ENCODE measurements at places on chromosomes 1 and 21. TPM values are rescaled to one million over a fixed set of nuclear protein-coding genes. Genes with fewer than 3 reads are reported as not detected.

KRTAP19-5 gene
- total RNA-seq: not detected

DAB1 gene
- total RNA-seq: 12.5 TPM

PCP4 gene
- total RNA-seq: 34.8 TPM

MPL gene
- total RNA-seq: 0.23 TPM

NBPF4 gene
- 0.46 TPM for total RNA-seq

NTRK1 gene
- 6.2 TPM for total RNA-seq

BSND gene
- not detected for total RNA-seq

CCDC17 gene
- total RNA-seq: 0.46 TPM

RBP7 gene
- total RNA-seq: not detected

NDUFS5 gene
- 296 TPM for total RNA-seq

GUCA2B gene
- total RNA-seq: not detected

RNPEP gene
- 12.2 TPM for total RNA-seq

CASQ1 gene
- 0.92 TPM for total RNA-seq

LDLRAD2 gene
- 0.23 TPM for total RNA-seq

CFH gene
- total RNA-seq: 12.2 TPM

OR2L5 gene
- 1.8 TPM for total RNA-seq

CELA3B gene
- not detected for total RNA-seq

CSMD2 gene
- total RNA-seq: 31.8 TPM

IL19 gene
- not detected for total RNA-seq

OLFML3 gene
- 19.8 TPM for total RNA-seq

HSD3B1 gene
- not detected for total RNA-seq

CELA3A gene
- not detected for total RNA-seq

FCRL1 gene
- total RNA-seq: 0.23 TPM

LINGO4 gene
- total RNA-seq: 0.23 TPM

MATN1 gene
- 0.46 TPM for total RNA-seq

FCRLB gene
- total RNA-seq: 1.4 TPM

ORC1 gene
- total RNA-seq: 2.1 TPM

SPATA1 gene
- total RNA-seq: 1.4 TPM

OR2AK2 gene
- total RNA-seq: 2.1 TPM

OR4F29 gene
- total RNA-seq: not detected

EFNA1 gene
- total RNA-seq: 5.3 TPM

C1orf226 gene
- 1.8 TPM for total RNA-seq

KRTAP7-1 gene
- not detected for total RNA-seq

SLC9C2 gene
- total RNA-seq: 4.8 TPM

FAM151A gene
- total RNA-seq: not detected

RNU1-3 gene
- total RNA-seq: under 0.01 TPM

LEFTY2 gene
- total RNA-seq: 0.23 TPM

FOXD3 gene
- not detected for total RNA-seq

CFHR2 gene
- total RNA-seq: not detected

GIPC2 gene
- 0.46 TPM for total RNA-seq

MNDA gene
- total RNA-seq: 7.4 TPM

TNFSF4 gene
- total RNA-seq: 1.2 TPM

All from diencephalon (tissue), 1 donor.